SJCRH30 (cell line): ENCODE measurements at places on chromosomes 16 and 17. TPM values are rescaled to one million over a fixed set of nuclear protein-coding genes. Genes with fewer than 3 reads are reported as not detected.

DNA sequence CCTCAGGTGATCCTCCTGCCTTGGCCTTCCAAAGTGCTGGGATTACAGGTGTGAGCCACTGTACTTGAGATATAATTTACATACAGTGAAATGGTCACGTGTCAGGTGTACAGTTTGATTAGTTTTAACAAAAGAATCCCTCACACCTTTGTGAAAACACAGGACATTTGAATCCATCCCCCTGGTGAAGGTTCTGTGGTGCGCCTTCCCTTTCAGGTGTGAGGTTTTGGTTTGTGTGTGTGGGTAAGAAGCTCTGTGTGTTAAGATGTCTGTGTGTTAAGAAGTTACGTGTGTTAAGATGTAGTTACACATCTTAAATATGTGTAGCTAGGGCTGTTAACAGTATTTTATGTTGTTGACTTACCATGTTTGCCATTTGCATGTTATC lies 4.4 kb downstream of the SEC14L1 start:
- DNase-seq = no peak

DNA sequence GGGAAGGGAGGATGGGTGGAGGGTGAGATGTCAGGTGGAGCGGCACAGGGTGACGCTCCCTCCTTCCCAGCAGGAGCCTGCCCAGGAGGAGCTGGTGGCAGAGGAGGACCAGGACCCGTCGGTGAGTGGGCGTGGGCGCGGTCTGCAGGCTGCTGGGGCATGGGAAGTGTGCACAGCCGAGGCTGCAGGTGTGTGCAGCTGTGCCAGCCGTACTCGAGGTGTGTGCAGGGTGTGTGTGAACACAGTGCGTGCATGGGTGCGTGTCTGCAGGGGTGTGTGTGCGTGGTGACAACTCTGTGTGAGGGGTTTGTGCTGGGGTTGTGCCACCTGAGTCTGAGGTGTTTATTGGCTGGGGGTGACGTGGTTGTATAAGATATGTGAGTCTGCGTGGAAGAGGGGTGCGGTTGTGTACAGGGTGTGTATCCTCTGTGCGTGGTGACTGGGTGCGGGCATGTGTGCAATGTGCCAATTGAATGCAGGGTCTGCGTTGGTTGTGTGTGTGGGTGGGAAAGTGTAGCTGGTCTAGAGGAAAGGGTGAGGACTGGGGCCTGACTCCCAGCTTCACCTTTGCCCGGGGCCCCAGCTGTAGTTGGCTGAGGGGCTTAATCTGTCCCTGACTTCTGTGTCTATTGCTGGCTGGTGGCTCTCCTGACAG lies 670 bp downstream of the TNFSF12 start:
- DNase-seq = no peak

DNA sequence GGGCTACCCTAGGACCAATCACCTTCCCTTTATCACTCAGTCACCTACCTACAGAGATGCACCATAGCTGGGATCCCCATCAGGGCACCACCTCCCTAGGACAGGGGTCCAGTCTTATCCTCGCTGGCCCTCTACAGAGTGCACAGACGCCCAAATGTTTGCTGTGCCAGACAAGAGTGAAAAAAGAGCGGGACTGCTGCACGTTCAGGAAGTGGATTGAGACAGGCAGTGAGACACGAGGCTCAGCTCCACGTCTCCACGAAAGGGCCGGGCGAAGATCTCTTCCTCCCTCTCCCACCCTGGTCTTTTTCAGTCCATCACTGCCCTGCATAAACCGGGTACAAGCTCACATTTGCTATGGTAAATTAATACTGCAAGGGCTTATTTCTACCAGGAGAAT lies 95.5 kb downstream of the ZFHX3 start:
- DNase-seq = no peak

GRCh38 chr16:9112166-9112843 lies 20.9 kb downstream of the HAPSTR1 start:
- no peak for DNase-seq

DNA sequence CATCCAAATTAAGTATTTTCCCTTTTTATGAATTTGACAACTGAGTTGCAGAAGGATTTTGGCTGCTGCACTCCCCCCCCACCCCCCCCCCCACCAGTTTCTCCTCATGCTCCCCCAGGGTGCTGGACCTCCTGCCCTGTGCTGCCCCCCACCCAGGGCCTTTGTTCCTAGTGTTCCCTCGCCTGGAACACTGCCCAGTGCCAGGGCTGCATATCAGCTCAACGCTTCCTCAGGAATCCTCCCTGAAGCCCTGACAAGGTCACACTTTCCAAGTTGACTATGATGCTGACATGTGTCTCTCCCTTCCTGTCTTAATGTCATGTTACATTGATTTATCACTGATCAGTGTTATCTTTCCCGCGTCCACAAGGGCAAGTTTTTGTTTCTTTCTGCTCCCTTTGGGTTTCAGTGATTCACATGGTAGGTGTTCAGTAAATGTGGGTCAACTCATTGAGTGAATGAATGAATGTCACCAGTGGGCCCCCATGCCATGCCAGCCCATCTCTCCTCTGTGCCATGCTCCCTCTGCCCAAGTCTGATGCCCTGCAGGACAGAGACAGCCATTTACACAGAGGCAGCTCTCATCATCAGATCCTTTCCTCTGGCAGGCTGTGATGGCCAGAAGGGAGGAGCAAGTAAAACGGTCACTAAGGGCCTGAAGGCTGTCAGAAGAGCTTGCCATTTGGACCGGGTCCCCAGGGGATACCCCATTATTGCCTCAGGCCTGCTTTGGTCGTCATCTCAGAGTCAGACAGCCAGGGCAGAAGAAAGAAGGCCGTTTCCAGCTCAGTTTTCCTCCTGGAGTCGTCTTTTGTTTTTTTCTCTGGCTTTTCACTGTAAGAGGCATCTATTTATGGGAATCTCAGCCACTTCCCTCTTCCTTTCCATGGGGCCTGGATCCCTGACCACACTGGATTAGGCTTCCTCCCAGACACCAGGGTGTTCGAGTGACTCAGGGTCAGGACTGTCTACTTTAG lies 386.2 kb downstream of the SNX29 start:
- DNase-seq = no peak

DNA sequence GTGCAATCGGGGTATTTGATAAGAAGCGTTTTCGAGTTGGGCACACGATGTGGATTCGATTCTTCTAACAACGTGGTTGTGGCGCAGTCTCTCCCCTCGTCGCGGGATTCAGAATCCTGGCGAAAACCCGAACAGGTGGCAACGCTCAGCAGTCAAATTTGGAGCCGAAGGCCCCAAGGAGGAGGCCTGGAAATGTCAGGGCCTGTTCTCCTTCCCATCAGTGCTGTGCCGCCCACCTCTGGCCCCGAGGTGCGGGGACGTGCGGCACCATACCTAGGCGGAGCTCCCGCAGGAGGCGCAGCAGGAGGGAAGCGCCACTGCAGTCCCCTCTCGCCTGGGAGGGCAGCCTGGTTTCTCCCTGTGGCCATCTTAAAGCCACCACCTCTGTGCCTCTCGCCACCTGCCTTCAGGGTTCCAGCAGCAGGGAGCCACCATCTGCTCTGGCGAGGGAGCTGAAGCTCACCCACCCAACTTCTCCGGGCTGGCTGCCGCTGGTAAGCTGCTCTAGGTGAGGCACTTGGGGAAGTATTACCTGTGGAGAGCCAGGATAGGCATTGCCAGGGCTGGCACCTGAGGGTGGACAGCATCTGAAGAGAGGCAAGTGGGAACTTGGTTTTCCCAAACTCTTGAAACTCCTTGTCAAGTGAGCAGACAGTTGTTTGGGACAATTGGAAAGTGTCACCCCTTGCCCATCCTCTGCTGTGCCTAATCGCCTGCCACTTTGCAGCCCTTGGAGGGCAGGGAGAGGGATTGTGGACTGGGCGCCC lies 2.6 kb upstream of the AATF start:
- no peak for DNase-seq

DNA sequence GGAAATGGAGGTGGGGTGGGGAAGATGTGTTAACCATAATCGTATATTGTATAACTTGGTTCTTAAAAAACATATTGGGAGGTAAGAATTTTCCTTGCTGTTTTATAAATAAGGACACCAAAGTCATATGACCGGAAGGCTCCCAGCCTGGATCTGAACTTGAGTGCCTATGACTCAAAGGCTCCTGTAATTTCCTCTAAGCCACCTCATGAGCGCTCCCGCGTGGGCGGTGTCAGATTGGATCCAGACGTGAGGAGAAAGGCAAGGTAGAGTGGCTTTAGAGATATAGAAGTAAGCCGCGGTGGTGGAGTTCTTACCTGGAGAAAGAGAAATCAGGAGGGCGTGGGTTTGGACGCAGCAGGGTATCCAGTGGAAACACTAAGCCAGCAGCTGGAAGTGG lies 196.2 kb upstream of the NLRP1 start:
- DNase-seq = no peak

DNA sequence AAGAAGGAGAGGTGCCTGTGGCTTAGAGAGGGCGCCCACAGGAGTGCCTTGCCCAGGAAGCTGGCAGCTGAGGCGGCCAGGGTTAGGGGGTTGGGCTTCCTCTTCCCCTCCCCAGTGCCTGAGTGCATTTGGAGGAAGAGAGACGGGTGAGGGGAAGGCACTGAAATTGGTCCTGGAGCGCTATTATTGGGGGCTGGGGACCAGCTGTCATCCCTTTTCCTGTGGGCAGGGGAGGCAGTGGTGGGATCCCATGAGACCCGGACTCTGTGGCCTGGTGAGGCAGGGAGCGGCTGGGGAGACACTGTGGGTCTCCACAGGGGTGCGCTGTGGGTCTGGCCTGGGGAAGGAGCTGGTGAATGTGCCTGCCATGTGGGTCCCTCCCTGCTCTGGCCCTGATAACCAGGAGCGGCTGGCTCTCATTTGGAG lies 259.7 kb downstream of the SEC14L1 start:
- DNase-seq = peak; percentile 95

LASP1 gene
- 36.7 and 38.8 TPM in 2 replicates for total RNA-seq

POLR3K gene
- total RNA-seq = 20.9 and 24.3 TPM in 2 replicates

MT1M gene
- not detected in 2 replicates for total RNA-seq
